ENCODE measurements at places on chromosomes 7 and 10. TPM values are rescaled to one million over a fixed set of nuclear protein-coding genes. Genes with fewer than 3 reads are reported as not detected.

DNA sequence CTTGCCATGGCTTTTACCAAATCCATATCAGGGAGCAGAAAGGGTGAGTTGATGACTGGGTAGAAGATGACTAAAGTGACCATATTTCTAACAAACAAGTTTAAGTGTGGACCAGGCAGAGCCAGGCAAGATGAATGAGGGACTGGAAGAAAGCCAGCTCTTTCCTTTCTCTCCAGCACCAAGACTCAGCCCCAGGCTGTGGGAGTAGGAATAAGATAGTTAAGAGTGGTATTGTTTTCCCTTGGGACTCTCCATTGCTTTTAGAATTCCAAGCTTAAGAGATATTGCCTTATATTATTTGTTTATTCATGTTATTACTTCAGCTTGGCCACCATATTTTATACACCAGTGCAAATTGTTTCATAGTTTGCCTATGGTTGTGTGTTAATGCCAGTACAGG is 28.8 kb upstream of the TSPAN33 start:
- DNase-seq = no peak

- DNase-seq = no peak
Observed at GRCh38 chr7:31192986-31193385, 140.9 kb downstream of the ADCYAP1R1 start.

GRCh38 chr7:75739796-75740672 is 1.3 kb upstream of the HIP1 start:
- DNase-seq = no peak

HMX3 gene
- total RNA-seq = not detected

Data from omental fat pad (tissue), 4 donors.